ENCODE measurements at places on chromosomes 2 and 18. TPM values are rescaled to one million over a fixed set of nuclear protein-coding genes. Genes with fewer than 3 reads are reported as not detected.

MYL1 gene
- total RNA-seq: not detected

DNA sequence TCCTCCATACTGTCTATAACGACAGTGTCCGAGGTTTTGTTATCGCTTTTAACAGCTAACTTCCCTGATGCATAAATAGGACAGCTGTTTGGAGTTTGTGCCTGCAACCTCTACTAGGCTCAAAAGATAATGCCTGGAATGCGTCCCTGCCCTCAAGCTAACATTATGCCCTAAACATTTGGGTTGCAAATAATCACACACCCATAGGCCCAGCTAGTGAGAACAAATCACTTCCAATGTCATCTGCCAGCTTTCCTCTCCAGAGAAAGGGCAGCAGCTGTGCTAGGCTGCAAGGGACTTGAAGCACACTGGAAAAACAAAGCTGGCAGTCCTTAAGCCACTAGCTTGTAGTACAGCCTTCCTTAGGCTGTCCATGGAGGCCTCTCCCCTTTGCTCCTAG is 201.8 kb upstream of the LYPD1 start:
- DNase-seq: no peak
- H3K4me1 ChIP-seq: no peaks in the 10 kb centered on the region
- H3K4me3 ChIP-seq: no peak overlapping the region
- no peaks in the 10 kb centered on the region for H3K27me3 ChIP-seq

CLIP4 gene
- total RNA-seq: 124 TPM

GRCh38 chr2:18432999-18433398 is 127.5 kb downstream of the RDH14 start:
- H3K4me1 ChIP-seq: peaks cover 11% of the 10 kb centered on the region
- DNase-seq: no peak
- H3K27me3 ChIP-seq: no peaks in the 10 kb centered on the region
- H3K27ac ChIP-seq: no peak overlapping the region

GREB1 gene
- 1.1 TPM for total RNA-seq

Measured in osteoblast (primary cell).